Stimulated activated CD4-positive, alpha-beta T cell treated with anti-CD3 and anti-CD28 coated beads, Interleukin-2, amount 100 ng/mL, for 24 hours (primary cell): ENCODE measurements at places on chromosomes 5 and 9.
A peak's percentile ranks its signal among the peaks of the same experiment; 100 is the strongest.

DNA sequence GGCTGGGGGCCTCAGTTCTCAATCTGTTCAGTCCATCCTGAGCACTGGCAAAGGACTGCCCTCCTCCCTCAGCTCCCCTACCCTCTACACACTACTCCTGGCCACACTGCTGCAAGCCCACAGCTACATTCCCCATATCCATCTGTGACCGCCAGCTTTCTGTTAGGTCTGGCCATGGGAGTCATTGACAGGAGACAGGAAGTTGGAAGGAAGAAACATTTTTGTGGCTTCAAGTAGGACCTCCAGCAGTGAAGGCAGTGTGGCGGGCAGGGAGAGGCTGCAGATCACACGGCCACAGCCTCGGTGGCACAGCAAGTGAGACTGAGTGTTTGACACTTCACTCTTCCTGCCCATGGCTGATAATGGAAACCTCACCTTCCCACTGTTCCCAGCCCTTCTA lies 55.9 kb downstream of the SECISBP2 start:
- DNase-seq, result no peak

DNA sequence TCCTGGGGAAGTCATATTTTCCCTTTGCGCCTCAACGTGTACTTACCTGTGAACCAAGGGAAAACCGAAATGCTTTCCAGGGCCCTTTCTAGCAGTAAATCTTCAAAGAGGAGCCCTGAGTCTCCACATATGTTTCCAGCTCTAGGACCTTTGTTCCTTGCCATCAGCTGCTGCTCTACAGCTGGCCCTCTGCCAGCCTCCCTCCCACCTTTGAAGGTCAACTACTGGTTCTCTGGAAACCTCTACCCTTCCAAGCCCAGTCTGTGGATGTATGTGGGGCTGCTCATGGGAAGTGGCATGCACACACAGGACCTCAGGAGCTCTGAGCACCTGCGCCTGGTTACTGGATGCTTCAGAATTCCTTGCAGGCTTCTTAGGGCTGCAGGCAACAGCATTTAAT lies 117.2 kb downstream of the PSD2 start:
- no peak for DNase-seq

DNA sequence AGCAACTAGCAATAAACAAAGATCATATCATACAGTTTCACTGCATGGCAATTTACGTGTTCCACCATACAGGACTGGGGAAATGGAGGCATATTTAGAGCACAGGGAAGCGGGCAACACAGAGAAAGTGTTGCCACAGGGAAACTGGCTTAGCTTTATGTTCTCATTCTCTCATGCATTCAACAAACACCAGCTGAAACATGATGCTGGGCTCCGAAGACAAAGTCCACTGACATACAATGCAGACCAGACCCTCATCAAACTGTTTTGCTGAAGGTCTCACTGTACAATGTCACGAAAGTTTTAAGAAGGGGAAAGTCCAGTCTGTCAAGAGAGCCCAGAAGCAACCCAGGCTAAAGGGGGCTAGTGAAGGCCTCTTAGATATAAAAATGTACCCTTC lies 115.1 kb downstream of the MAPKAP1 start:
- DNase-seq, result no peak

DNA sequence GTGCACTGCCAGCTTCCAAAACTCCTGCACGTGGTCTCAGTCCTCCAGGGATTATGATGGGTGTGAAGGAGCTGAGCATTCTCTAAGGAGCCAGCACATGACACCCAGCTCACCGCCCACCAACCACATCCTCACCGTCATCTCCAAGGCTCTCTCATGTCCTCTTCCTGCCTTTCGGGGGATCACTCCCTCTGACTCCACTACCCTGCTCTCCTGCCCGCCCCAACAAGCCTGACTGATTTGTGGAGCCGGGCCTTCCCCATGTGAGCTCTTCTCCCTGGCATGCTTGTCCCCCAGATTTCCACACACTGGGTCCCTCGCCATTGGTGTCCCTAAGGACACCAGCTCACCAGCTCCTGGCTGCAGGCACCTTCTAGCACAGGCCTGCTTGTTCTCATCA lies 1.9 kb downstream of the ABO start:
- DNase-seq, result no peak

GRCh38 chr9:19423163-19423562 lies 14.4 kb downstream of the ACER2 start:
- no peak for DNase-seq

GRCh38 chr9:13088720-13089427 lies 190.6 kb downstream of the MPDZ start:
- DNase-seq, result no peak

GRCh38 chr5:114360816-114361723 lies 800 bp upstream of the KCNN2 start:
- DNase-seq, result peak; percentile 7

GRCh38 chr5:50958852-50959457 lies 292.5 kb downstream of the PARP8 start:
- DNase-seq, result no peak

DNA sequence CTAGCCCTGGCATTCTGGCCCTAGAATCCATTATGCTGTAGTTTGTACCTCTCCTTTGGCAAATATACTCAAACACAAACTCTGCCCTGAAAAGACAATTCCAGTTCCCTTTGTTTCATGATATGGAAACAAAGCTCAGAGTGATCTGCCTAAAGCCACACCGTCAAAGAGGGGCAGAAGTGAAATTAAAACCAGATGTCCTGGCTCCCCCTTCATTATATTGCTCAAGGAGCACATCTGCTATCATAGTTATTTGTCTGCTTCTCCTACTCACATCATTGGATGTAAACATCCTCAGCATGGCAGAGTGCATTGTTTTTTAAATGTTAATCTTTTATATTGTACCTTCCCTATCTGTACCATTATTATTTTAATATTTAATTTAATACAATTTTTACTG lies 266.7 kb upstream of the SMARCA2 start:
- no peak for DNase-seq

GRCh38 chr9:77177894-77178794 lies 810 bp downstream of the VPS13A start:
- DNase-seq, result peak; percentile 63

DNA sequence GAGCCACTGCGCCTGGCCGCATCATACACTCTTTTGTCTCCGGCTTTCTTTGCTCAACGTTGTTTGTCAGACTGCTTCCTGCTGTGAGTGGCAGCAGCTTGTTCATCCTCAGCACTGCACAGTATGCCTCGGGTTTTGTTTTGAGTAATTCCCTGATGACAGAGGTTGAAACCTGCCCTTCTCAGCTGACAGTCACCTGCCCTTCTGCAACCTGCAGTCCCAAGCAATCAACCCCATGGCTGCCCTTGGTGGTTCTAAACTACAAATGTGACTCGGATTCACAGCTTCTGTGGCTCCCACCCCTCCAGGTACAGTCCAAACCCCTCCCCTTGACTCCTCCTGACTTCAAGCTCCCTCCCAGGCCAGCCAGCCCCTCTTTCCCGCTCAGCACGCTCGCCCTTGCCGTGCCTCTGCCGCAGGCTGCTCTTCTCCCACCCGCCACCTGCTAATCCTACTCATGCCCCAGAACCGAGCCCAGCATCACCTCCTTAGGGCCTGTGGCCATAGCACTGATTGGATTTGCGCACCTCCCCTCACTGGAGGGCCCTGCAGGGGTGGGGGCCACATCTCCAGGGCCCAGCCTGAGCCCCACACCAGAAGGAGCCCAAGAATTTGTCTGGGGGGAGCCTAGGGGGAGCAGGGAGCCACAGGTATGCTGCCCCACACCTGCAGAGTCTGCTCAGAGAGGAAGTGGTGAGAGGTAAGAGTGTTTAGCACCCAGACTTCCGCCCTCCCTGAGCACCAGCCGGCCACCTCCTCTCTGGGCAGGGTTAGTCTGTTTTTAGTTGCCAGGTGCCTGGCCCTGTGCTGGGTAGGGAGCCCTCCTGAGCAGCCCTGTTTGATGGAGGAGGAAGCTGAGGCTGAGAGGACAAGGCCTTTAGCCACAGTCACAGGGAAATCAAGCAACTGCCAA lies 10.1 kb downstream of the EEIG1 start:
- peak; percentile 67 for DNase-seq

- no peak for DNase-seq
These were observed 240.3 kb downstream of the FANCC start for GRCh38 chr9:95077053-95077765.

DNA sequence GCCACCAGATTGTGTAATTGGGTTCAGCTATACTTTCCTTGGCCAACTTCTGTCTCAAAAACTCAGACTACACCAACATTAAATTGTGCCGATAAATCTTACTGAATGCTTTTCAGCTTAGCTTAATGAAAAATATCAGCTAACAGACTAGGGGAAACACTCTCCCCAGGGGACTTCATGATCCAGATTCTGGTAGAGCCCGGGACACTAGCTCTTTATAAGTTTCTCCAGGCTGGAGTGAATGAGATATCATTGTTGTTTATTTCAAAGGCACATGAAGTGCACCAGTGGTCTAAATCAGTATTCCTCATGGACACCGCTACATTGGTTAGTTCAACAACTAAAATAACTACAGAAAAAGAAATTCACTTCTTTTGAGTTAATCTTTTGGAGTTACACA lies 10.5 kb upstream of the LHFPL2 start:
- no peak for DNase-seq

DNA sequence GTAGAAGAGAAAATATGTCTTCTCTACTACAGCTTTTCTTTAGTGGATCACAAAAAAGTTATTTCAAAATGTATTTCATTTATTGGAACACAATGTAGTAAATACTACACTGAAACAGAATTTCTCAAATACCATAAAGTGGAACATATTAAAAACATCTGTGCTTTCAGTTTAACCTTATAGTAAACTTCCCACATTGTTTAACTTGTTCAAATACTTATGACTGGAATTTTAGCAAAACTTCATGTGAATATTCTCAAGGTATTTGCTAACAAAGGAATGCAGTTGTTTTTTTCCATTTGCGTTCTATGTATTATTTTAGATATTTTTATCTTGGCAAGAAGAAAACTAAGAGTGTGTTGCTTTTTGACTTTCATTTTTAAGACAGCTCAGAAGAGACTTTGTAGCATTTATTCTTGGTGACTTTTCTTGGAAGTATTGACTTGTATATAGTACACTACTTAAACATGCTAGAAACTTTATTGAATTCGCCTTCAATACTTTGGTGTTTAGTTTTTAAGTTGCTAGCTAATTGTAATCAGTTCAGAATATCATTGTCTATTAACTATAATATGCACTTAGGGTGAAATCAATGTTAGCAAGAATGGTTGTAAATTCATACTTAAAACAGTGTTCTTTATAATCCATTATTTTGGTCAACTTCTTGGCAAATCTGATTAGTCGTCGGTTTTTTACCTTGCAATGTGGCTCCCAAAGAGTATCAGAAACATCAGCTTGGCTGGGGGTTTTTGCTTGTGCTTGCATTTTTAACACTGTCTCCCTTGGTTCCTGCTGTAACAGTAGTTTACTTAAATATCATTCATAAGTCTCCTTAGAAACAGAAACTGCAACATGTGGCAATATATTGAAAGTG lies 5.0 kb upstream of the RHOBTB3 start:
- DNase-seq, result no peak

DNA sequence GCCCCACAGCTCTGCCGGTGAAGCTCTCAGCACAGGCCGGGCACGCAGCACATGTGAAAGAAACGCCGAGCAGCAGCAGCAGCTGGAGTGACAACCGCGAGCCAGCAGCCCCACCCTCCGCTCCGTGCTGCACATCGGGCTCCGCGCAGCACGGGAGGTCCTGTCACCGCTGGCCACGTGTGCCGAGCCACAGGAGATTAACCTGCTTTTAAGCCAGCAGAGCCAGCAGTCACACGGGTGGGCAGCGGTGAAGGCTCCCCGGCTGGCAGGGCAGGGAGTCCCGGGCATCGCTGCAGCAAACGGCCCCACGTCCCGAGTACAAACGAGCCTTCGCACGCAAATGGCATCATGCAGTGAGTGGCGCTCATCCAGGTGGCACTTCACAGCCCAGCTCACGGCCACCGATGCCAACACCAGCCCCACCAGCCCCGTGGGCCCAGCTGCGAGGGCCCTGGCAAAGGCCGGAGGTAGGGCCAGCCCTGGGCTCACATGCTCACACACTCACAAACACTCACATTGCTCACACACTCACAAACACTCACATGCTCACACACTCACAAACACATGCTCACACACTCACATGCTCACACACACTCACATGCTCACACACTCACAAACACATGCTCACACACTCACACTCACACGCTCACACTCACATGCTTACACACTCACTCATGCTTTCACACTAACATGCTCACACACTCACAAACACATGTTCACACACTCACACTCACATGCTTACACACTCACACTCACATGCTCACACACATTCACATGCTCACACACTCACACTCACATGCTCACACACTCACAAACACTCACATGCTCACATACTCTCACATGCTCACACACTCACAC lies 11.1 kb downstream of the CCDC187 start:
- DNase-seq, result no peak

- no peak for DNase-seq
These were observed 166.1 kb downstream of the RNF180 start for GRCh38 chr5:64331597-64332277.

DNA sequence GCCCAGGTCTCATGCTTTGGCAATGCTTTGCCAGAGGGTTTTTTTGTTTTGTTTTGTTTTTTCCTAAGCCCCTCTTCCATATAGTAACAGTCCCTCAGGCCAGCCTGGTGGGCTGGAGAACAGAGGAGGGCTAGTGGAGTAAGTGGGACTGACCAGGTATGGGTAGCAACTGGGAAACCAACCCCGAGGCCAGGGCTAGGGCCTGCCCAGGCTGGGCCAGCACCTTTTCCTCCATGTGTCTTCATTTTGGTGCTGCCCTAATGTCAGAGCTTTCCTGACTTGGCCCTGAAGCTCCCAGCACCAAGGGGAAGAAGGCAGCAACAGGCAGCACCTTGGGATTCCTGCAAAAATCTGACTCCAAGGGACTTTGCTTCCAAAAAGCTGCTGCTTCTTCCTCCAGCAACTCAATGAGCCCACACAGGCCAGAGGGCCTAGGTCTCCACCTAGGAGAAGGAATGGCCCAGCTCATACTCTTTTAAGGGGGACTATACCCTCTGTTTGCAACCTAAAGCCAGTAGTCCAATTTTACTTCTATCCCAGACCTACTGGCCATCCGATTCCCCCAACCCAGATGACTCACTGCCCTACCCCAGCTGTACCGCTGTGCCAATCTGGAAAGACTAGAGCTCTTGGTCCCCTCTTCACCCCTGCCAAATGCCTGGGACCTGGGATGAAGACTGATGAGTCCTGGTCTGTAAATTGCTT lies 105.1 kb downstream of the PSD2 start:
- no peak for DNase-seq

DNA sequence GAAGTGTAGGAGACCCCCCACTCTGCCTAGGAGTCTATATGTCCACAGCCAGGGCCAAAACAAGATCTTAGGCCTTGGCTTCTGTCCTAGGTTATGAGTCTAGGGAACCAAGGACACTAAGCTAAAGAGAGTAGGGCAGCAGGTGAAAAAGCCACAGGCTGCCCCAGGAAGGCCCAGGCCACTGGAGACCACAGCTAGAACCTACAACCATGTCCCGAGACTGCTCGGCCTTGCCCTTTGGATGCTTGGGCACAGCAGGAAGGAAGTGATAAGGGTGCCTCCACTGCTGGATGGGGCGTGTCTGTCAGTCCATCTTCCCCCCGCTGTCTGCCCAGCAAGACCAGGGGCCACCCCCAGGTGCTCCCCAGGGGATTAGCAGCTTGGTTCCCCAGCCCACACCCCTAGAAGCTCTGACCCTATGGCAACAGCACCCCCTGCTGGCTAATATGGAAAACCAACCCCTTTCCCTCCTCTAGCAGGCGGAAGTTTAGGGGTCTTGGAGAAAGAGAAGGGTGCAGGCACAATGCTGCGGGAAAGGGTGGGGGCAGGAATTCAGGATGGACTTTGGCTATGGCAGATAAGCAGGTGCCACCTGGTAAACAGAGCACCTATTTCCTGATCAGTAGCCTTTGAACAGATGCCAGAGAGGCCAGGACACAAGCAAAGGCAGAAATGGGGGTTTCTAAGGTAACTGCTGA lies 10.5 kb upstream of the IRF1 start:
- DNase-seq, result peak; percentile 70

- DNase-seq, result peak; percentile 60
These were observed 248.9 kb downstream of the PIK3R1 start for GRCh38 chr5:68464424-68464823.
